ENCODE measurements at places on chromosomes 7 and 10.

DNA sequence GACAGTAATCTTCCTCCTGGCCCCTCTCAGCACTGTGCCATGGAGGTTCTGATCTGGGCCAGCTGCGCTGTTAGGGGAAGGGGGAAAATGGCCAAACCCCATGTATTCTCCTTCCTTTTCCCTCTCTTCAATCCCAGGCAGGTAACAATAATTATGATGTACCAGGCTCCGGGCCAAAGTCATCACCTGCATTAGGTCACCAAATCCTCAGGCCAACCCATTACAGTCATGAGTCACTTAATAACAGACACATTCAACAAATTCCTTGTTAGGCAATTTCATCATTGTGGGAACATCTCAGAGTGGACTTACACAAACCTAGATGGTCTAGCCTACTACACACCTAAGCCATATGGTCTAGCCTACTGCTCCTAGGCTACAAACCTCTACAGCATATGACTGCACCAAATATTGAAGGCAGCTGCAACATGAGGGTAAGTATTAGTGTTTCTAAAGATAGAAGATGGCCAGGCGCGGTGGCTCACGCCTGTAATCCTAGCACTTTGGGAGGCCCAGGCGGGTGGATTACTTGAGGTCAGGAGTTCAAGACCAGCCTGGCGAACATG lies 2.2 kb upstream of the HSPB1 start:
- no peak for DNase-seq

GRCh38 chr7:131878777-131879176 lies 322.3 kb upstream of the PODXL start:
- no peak for DNase-seq

DNA sequence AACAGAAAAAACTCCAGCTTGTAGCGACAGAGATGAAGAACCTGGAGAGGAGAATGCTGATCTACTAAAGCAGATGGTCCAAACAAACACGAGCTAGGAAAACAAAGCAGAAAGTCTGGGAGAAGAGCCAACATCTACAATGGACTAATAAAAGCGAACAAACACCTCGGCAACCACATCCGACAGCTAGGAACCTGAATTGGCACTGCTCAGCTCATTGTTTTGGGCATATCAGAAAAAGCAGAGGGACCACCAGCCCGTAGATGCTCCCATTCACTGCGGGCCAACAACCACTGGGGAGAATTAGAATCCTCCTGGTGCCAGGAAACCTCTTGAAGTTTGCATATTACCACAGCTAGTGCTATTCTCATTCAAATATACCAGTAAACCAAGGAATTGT lies 204.7 kb downstream of the NXPH1 start:
- peak; percentile 88 for DNase-seq

GRCh38 chr10:122113161-122113944 lies 124.4 kb downstream of the TACC2 start:
- DNase-seq = no peak
